Stimulated activated CD4-positive, alpha-beta T cell treated with anti-CD3 and anti-CD28 coated beads, Interleukin-15, amount 100 ng/mL, for 48 hours (primary cell): ENCODE measurements at places on chromosomes 12 and 14.

- no peak for DNase-seq
Observed at GRCh38 chr12:54593725-54594124, 5.3 kb upstream of the PPP1R1A start.

DNA sequence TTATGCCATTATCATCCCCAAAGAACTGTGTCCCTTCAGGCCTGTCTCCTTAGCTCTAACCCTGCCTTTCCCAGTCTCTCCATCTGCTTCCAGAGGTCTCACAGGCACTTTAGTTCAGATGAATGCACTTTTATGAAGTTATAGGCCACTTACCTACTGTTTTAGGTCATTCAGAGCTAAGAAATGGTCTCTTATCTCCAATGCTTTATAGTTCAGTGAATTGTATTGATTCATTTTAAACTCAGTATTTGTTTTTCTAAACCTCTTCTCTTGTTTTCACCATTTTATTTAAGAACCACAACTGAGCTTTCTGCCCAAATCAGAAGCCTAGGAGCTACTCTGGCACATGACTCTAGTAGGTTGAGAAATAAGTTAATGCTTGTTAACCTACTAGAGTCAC lies 197.5 kb upstream of the ATP2B1 start:
- no peak for DNase-seq

DNA sequence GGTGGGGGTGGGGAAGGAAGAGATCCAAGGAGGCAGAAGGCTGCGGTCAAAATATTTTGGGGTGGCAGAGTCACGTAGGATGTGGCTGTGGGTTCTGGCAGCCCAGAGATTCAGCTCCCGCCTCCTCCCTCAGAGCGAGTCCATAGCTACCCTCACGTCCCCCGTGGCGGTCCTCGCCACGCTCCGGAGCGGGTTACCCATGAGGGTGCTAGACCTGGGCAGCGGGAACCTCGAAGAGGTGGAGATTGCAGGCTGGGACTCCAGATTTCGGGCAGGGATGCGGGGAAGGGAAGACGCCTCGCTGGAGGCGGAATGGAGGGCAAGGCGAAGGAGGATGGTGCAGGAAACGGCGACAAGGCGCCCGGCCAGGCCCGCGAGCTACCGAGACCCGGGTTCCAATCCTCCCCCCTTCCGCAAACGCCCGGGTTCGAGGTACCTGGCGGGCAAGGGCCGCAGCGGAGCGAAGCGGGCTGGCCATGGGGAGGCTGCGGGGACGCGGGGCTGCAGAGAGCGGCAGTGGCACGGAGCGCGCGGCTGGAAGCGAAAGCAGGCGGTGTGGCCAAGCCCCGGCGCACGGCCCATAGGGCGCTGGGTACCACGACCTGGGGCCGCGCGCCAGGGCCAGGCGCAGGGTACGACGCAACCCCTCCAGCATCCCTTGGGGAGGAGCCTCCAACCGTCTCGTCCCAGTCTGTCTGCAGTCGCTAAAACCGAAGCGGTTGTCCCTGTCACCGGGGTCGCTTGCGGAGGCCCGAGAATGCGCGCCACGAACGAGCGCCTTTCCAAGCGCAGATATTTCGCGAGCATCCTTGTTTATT lies 46.2 kb downstream of the BCAT1 start:
- DNase-seq: peak; percentile 11

DNA sequence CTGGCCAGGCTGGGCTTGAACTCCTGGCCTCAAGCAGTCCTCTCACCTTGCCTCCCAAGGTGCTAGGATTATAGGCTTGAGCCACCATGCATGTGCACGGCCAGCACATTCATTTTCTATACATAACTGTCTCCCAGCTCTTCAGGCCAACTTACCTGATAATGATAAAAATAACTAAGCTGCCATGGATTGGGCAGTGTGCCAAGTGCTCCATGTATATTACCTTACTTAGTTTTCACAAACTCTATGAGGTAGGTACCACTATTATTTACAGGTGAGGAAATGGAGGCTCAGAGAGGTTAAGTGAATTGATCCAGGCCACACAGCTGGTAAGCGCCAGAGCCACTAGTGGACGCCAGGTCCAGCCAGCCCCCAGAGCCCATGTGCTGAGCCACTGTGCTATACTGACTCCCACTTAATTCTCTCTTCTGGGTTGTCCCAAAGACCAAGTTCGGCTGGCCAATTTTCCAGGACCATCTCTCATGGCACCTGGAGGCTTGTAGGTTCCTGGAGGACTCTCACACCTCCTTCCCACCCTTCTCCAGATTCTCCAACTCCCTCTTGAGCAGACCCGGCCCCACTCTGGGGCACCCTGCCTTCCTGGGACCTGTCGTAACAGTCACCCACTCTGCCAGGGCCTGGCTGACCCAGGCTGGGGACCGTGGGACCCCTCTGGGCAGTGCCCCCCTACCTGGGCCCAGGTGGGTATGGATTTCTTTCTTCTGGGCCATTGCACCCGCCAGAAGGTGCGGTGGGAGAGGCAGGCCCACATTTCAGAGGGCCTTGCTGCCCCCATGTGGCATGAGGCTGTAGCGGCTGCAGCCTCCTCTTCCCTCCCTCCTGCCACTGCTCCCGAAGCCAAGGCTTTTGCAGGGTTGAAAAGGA lies 30.2 kb upstream of the CIPC start:
- peak; percentile 53 for DNase-seq

- DNase-seq: no peak
Observed at GRCh38 chr14:101965181-101965544, 790 bp downstream of the DYNC1H1 start.

DNA sequence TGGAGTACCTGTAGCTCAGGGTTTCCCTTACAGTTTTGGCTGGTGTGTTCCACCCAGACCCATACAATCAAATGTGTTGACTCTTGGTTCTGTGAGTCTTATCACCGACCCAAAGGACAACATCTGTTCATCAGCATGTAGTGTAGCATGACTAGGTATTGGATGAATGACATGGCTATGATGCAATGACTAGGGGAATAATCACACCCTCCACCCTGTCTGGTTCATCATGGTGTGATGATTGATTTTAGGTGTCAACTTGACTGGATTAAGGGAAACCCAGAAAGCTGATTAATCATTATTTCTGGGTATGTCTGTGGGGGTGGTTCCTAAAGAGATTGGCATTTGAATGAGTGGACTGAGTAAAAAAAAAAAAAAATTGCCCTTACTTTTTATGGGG lies 311.3 kb downstream of the DPF3 start:
- no peak for DNase-seq

DNA sequence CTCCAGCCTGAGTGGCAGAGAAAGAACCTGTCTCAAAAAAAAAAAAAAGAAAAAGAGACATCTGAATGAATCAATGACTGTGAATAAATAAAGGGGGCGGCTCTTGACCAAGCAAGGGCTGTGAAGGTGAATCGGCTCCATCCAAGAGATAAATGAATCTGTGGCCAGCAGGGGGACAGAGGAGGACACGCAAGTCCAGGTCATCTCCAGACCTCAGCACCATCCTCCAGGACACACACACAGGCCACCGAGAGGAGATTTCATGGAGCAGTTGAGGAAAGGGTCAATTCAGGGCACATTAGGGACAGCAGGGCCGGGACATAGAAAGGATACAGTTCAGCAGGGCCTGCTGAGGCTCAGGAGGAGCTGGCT lies 21.6 kb downstream of the TRPV4 start:
- no peak for DNase-seq

- no peak for DNase-seq
Observed at GRCh38 chr12:99278899-99279298, 368.7 kb upstream of the GARIN6 start.

DNA sequence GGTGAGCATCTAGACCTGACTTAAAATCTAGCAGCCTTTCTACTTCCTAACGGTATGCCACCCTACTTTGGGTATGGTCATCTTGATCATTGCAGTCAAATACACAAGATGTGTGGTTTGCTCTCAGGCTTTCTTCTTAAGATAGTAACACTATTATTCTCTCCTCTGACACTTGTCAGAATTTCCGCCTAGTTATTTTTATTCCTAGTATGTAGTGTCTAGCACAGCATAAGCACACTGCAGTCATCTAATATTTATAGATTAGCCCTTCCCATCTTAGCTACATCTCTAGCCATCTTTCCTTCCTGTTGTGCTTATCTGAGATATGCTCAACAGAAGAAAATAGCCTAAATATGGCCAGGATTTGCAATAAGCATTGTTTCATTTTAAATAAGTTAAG lies 180.1 kb downstream of the C12orf50 start:
- DNase-seq: no peak

- DNase-seq: no peak
Observed at GRCh38 chr14:94355191-94355794, 32.2 kb upstream of the SERPINA6 start.

- DNase-seq: no peak
Observed at GRCh38 chr12:127655691-127656090, 611.3 kb upstream of the TMEM132C start.

DNA sequence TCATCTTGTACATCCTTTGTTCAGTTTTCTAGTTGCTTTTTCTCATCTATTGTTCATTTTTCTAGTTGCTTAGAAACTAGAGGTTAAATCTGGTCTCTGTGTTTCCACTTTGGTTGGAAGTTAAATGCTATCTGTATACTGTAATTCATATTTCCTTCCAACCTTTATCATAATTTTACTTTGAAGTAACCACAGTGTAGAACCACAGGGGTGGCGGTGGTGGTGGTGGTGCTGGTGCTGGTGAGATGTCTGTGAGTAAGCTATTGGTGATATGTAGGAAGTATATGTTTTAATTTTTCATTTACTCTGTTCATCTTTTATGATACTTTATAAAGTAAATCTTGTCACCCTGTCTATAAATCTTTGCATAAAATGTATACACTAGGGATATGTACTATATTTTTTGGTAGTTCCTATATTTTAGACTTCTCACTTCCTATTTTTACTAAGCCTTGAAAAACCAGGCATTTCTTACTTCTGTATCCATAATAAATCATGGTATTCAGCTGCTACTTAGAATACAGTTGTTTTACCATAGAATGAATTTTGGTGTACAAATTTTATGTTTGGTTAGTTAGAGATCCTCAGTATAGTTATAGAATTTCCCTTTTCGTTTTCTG lies 31.9 kb downstream of the CCDC91 start:
- DNase-seq: peak; percentile 45
